ENCODE measurements at places on chromosomes 3 and 15.

DNA sequence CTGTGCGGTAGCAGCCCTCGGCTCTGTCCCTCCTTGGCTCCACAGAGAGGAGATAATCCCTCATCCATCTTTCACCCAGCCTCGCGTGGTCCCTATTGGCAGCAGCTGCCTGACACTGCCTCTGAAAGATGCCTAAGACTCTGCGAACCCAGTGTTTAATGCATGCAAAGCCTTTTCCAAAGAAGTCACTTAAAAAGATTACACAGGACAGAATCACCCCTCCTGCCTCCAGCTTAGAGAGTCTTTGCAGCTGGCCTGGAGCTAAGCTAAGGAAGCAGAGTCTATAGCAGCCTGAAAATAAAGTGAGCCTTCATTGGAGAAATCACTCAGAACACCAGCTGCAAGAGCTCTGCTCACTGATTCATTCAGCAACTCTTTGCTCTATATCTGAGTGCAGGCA is 247.2 kb downstream of the SHQ1 start:
- no peak for DNase-seq

GRCh38 chr3:4523710-4524698 is 30.9 kb downstream of the ITPR1 start:
- no peak for DNase-seq

DNA sequence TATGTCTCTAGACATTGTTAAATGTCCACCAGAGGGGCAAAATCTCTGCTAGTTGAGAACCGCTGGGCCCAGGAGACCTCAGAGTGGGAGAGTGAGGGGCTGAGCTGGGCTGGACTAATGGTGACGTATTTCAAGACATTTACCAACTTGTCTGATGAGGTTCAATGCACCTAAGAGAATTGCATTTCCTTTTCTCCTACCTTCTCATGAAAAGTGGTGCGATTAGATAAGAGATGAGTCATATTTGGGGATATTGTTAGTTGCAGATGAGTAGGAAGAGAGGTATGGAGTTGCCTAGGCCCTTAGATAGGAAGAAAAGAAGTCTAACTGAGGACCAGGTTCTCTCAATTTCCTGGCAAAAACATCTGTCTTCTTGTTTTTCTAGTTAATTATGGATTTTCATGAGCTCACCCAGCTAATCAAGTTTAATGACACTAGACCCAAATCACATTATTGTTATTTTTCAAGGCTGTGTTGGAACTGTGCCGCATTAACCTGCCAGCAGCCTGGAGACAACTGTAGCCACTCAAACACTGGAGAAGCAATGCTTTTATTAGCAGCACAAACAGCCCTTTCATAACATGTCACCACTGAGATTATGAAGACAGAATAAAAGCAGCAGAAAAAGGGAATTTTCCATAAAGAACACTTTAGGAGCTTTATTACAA is 144.2 kb downstream of the PDCD6IP start:
- DNase-seq, result no peak

GRCh38 chr15:53072077-53072476 is 281.9 kb upstream of the ONECUT1 start:
- DNase-seq, result peak; percentile 0

DNA sequence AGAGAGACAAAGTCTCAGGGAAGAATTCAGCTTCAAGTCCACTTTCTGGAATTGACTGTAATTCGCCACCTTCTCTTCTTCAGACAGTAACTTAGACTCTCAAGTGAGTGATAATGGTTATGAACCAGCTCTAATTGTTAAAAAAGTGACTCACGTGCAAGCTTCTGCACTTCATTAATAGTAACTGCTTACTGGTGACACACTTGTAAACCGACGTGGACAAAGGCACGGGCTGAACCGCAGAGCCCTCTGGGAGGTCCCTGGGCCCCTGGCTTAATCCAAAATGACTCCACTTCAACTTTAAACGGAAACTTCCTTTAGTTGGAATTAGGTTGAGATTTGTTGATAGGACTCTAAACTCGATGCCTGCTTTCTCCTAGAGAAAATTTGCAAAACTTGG is 17.0 kb downstream of the MUC4 start:
- DNase-seq, result no peak

DNA sequence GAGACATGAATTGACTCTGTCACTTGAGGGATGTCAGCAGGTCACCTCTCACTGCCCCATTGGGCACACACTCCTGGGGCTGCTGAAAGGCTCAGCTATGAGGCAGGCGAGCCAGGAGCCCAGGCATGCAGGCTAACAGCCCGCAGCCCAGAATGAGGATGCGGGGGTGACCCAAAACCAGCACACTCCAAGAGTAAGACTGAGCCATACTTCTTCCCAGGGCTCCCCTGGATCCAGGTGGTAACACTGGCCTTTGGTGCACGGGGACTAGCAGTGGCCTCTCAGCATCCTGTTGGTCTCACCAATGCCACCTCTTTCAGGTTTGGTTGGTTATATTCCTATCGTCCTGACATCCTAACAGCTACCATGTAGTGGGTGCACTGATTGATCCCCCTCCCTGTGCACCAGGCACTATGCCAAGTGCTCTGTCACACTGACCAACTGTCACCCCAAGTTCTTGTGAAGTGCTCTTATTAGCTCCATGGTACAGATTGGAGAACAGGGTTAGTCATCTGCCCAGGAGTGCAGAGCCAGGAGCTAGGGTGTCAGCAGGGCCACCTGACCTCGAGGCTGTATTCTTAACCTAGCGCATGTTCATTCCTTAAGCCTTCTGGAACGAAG is 24.8 kb upstream of the SPTBN5 start:
- no peak for DNase-seq

DNA sequence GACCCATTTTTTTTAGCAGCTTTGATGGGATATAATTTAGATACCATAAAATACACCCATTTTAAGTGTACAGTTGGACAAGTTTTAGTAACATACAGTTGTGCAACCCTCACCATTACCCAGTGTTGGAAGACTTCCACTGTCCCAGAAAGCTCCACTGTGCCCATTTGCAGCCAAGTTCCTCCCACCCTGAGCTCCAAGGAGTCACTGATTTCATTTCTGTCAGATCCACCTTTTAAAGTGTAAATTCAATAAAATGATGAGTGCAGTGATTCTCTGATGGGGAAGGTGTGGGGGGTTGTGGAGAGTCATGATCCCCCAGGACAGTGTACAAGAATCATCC is 93.2 kb upstream of the IGF1R start:
- DNase-seq, result no peak

DNA sequence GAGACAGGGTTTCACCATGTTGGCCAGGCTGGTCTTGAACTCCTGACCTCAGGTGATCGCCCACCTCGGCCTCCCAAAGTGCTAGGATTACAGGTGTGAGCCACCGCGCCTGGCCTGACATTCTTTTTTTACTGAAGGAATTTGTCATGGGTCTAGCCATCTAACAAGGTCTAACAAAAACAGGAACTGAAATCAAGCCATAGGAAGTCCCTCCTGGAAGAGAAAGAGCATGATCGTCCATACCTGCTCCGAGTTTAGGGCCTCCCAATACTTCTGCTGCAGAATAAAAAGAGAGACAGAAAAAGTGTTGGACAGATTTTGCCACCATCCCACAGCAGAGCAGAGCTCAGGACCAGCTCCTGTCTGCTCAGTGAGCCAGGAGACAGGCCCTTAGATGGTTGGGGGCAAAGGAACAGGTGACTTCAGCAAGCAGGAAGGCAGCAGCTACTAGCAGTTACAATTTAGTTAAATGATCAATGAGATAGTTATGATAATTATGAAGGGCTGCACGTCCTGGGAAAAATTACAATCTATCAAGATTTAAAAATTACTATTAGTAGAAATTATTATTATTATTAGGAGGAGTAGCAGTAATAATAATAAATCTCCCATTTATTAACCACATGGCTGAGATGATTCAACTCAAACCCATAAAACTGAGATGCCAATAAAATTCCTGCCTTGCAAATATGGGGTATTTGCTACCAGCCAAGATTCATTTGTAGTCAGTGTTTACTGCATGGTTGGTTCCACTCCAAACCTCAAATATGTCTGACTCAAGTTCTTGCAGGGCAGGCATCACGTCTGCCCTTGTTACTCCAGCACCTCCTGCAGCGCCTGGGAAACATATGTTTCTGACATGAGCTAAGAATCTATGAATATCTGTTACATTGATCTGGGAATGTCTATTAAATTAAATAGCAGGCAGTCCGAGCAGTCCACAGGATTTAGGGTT is 40.1 kb downstream of the TMEM44 start:
- DNase-seq, result peak; percentile 95

DNA sequence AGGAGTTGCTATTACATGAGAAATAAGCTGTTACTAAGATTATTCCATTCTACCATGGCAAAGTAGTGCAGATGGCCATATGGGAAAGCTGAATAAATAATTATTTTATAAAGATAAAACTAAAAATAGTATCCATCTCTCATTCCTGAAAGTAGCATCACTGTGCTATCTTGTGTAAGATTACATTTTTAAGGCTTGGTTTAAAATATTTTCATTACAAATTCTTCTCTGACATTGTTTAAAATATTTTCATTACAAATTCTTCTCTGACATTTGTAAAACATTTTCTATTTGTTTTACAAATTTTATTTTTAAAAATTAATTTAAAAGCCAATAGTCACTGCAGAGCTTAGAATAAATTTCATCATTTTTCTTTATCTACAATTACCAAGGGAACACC is 665.5 kb upstream of the NAALADL2 start:
- no peak for DNase-seq

GRCh38 chr3:126345641-126346460 is 11.4 kb downstream of the KLF15 start:
- DNase-seq, result no peak

DNA sequence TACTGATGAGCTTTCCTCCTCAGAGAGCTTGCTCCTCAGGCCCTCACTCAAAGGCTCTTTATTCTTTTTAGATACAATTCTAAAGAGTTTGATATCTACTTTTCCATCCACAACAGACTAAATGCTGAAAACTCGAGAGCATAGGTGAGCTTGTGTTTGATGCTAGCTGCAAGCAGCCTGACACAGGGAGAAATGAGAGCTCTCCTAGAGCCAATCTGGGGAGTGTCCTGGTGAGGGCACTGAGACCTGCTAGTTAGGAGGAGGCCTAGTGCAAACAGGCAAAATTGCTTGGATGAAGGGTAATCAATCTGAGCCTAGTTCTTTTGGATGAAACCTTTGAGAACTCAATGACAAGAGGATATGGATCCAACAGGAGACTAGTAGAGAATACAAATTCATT is 300.8 kb downstream of the ZBTB20 start:
- DNase-seq, result no peak

GRCh38 chr3:10286133-10286524 is 6.6 kb downstream of the GHRL start:
- DNase-seq, result no peak

- DNase-seq, result no peak
Measured at GRCh38 chr3:118729546-118729945, 305.1 kb downstream of the IGSF11 start.

DNA sequence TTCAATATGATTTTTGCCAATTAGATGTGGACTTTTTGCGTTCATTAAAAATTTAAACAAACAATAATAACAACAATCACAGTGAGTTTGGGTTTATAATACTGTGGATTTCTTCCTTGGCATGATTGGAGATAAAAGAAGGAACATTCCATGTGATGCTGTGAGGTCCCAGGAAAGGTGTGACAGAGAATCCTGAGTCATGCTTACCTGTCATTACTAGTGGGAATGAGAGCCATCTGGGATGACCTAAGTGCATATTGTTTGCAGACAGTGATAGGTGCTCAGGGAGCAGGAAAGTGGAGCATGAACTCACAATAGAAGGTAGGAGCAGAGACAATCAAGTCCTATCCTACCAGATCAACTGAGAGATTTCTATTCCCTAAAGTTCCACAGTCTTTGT is 766.5 kb upstream of the CFAP20DC start:
- no peak for DNase-seq

DNA sequence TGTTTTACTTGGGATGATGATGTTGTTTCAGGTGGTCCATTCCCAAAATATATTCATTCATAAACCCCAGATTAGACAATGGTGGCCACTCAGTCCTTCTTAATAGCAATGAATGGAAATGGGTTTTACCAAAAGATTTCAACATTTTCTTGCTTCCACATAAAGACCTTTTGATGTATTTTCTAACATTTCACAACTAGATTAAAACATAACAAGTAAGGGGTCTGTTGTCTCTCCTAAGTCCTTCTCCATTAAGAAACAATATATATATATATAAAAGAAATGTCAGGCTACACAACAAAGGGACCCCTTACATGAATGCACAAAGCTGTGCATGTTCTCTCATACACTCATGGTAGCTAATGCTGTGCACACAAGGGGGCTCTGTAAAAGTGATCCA is 176.4 kb downstream of the ANXA2 start:
- DNase-seq, result no peak

DNA sequence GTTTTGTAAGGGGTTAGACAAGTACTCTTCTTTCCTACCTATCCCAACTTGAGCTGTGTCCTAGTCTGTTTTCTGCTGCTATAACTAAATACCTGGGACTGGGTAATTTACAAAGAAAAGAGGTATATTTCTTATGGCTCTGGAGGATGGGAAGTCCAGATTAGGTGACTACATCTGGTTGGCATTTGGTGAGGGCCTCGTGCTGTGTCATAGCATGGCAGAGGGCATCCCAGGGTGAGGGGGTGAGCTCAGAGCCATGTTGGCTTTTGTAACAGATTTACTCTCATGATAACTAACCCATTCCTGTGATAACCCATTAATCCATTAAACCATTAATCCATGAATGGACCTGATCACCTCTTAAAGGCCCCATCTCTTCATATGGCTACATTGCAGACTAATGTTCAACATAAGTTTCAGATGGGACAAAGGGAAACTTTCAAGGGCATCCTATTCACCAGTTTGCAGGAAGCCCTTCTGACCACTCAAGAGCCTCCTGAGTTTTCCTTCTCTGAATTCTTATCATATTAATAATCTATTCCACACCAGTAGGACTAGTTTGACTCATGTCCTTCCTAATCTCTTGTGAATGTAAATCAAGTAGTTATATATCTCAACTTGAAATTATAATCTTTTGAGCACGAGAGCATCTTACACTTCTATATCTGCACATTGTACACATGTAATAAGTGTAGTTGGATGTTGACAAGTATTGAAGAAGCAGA is 185.7 kb upstream of the ZPLD1 start:
- no peak for DNase-seq

DNA sequence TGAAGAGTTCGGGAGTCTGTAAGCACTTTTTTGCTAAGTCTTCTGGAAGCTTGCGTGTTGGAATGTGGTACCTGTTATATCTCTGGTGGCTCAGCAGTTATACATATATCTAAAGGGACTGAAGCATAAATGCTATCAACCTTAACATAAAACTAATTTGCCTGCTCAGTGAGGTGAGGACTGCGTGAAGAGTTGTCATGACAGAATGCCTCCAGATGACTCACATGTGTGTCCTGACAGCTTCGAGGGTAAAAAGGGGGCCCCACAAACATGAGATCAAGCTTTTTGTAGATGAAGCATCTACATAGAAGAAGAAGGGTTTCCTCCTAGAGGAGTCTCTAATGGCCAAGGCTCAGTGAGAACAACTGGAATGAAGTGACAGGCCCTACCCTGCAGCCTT is 88.8 kb upstream of the C3orf80 start:
- DNase-seq, result no peak

GRCh38 chr3:118765636-118766305 is 268.9 kb downstream of the IGSF11 start:
- no peak for DNase-seq

GRCh38 chr3:117476572-117476971 is 767.0 kb downstream of the TUSC7 start:
- DNase-seq, result no peak

- DNase-seq, result peak; percentile 72
Measured at GRCh38 chr3:186427627-186428281, 65.7 kb upstream of the DGKG start.

- peak; percentile 43 for DNase-seq
Measured at GRCh38 chr15:58221591-58222241, 83.5 kb downstream of the AQP9 start.

GRCh38 chr3:138782755-138783154 is 52.0 kb downstream of the PIK3CB start:
- no peak for DNase-seq

Data from hepatic stellate cell (primary cell).